Thoracic aorta (tissue), 2 donors: ENCODE measurements at places on chromosomes 1 and 21.

- H3K4me1 ChIP-seq = no peaks in the 10 kb centered on the region
- peaks cover 40% of the 10 kb centered on the region for H3K36me3 ChIP-seq
- H3K27me3 ChIP-seq = no peaks in the 10 kb centered on the region
- DNase-seq = no peak
Measured at GRCh38 chr1:11197359-11197758, 8.2 kb downstream of the ANGPTL7 start.

- no peak overlapping the region for H3K27ac ChIP-seq
- H3K4me1 ChIP-seq = no peaks in the 10 kb centered on the region
- H3K36me3 ChIP-seq = peaks cover 71% of the 10 kb centered on the region
- DNase-seq = no peak
Measured at GRCh38 chr1:205794011-205794730, 18.8 kb downstream of the SLC41A1 start.

DNA sequence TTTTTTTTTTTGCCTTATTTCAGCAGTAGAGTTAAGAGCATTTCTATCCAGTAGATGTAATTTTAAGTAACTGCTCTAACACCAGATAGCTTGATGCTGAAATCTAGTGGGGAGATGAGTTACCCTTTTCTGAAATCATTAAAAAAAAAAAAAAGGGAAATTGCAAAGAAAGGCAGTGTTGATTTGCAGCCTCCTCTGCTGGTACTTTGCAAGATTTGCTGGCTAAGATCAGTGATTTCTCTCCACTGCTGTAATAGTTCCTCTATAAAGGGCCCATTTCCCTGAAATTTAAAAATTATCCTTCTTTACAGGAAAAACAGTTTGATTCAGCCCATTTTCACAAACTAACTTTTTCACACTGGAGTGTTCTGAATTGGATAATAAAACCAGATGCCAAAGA lies 120.6 kb downstream of the PTBP2 start:
- DNase-seq = no peak
- H3K27me3 ChIP-seq = no peaks in the 10 kb centered on the region
- H3K27ac ChIP-seq = no peak overlapping the region

DNA sequence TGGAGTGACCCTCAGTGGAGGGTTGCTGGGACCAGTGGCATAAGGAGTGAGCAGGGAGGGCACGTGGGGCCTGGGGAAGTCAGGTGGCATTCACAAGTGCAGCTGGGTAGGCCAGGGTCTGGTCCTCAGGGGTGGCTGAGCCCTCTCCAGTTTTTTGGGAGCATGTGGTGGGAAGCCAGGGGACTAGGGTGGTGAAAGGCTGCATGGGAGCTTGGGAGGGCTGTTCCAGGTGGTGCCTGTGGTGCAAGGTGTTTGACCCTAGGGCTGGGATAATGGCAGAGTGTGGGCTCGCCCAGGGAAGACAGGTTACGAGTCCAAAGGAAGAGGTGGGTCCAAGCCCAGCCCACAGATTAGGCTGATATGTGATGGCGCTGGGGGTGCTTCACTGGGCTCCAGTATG lies 30.5 kb downstream of the MAN1C1 start:
- no peak overlapping the region for H3K4me3 ChIP-seq
- no peaks in the 10 kb centered on the region for H3K36me3 ChIP-seq
- H3K4me1 ChIP-seq = peaks cover 5% of the 10 kb centered on the region
- no peak overlapping the region for H3K27ac ChIP-seq

DNA sequence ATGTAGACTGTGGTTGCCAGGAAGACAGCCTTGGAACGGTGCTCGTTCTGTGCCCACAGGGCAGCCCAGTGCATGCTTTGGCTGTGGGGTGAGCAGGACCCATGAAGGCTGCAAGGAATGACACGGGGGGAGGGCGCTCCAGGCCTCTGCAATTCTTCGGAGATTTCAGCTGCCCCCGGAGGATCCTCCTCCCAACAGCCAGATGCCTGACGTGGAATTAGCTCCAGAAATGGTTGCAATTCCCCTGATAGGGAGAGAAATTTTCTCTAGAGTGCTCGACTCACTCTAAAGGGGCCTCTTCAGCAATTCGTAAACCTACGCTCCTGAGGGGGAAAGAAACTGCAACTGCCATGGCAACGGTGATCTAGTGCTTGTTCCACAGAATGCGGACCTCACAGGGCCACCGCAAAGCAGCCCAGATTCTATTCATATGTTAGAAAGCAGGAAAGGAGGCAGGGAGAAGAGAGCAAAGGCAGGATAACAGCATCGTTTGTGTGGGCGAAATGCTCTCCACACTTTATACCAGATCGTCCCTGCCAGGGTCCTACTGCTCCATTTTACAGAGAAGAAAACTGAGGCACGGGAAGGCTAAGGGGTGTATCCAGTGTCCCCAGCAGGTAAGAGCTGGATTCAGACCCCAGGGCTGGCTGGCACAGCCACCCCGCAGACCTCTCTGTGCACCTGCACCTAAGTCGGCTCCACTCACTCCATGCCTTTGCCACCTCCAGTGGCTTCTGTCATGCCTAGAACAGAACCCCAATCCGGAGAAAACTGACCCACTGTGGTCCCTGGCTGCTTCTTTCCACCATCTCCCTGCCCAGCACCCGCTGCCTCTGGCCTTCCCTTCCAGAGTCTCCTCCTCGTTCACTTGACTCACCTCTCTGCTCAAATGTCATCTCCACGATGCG lies 11.9 kb upstream of the PDE9A start:
- H3K36me3 ChIP-seq = no peaks in the 10 kb centered on the region
- no peaks in the 10 kb centered on the region for H3K27me3 ChIP-seq
- no peak for DNase-seq
- no peaks in the 10 kb centered on the region for H3K4me1 ChIP-seq

DNA sequence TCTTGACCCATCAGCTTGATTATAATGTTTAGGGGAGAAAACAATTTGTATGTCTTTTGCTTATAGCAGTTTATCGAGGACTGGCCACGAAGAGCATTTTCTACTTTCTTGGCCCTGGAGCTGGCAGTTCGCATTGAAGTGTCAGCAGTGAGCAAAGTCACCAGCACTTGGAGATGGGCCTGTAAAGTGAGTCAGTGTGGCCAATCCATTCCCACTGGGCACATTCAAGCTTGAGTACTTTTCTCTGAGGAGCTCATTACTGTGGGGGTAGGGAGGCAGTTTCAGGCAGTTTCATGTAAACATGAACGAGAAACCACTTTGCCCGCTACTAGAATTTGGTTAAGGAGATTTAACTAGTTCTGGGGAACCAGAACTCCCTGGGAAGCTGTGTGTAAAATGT lies 164.8 kb downstream of the PRDM2 start:
- no peaks in the 10 kb centered on the region for H3K36me3 ChIP-seq
- DNase-seq = no peak
- H3K27ac ChIP-seq = no peak overlapping the region
- H3K4me1 ChIP-seq = no peaks in the 10 kb centered on the region
- H3K27me3 ChIP-seq = no peaks in the 10 kb centered on the region

DNA sequence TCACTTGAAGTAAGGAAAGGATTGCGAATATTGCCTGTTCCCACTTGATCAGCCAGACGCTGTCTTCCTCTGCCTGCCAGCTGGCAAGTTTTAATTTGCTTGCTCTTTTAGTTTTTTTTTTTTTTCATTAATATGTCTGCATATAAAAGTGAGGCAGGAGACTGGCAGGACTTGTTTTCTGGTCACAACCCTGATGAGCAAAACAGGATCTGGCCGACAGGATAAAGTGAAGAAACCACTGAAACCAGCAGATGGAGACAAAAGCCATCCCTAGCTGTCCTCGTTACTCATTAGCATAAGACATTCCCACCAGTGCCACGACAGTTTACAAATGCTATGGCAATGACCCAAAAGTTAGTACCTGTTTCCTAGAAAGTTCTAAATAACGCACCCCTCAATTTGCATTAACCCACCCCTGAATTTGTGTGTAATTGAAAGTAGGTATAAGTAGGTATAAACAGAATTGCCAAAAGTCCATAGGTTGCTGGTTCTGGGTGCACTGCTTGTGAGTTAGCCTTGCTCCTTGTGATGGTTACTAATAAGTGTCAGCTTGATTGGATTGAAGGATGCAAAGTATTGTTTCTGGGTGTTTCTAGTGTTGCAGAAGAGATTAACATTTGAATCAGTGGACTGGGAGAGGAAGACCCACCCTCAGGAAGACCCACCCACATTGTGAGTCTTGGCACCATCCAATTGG lies 60.8 kb downstream of the ZNF684 start:
- DNase-seq = no peak
- H3K4me1 ChIP-seq = no peaks in the 10 kb centered on the region
- H3K36me3 ChIP-seq = no peaks in the 10 kb centered on the region
- H3K27ac ChIP-seq = no peak overlapping the region
- no peak overlapping the region for H3K4me3 ChIP-seq

DNA sequence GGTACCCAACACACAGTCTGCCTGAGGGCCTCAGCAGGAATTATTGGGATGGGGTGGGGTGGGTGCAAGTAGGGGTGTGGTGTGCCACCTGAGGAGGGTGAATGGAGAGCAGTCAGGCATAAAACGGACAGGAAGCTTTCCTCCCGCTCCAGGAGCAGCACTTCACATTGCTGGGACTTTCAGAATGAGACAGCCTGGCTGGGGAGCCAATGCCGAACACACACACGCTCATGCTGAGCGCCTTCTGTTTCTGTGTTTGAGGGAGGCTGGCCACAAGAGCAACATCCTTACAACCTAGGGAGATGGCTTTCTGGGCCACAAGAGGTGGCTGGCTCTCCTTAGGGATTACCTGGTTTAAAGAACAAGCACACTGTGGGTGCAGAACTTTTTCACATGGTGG lies 98.0 kb downstream of the LAMC2 start:
- peaks cover 47% of the 10 kb centered on the region for H3K4me1 ChIP-seq
- H3K4me3 ChIP-seq = no peak overlapping the region
- no peak for DNase-seq
- no peak overlapping the region for H3K27ac ChIP-seq

DNA sequence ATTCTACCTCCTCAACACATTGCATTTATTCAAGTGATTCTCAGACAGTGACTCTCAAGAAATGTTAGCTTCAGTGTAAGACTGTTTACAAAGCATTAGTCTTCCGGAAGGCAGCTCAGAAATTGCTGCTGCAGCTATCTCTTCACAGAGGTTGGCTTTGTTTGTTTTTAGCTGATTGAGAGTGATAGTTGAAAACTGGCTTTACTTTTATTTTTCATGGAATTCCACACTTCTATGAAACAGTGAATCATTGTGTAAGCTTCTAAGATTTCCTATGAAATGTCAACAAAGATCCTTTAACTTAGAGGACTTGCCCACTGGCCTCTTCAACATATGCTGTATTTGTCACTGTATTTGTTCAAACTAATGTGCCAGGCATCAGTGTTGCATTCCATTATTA lies 121.3 kb downstream of the TNNI3K start:
- no peaks in the 10 kb centered on the region for H3K4me1 ChIP-seq
- no peaks in the 10 kb centered on the region for H3K27me3 ChIP-seq
- DNase-seq = no peak
- H3K36me3 ChIP-seq = no peaks in the 10 kb centered on the region

DNA sequence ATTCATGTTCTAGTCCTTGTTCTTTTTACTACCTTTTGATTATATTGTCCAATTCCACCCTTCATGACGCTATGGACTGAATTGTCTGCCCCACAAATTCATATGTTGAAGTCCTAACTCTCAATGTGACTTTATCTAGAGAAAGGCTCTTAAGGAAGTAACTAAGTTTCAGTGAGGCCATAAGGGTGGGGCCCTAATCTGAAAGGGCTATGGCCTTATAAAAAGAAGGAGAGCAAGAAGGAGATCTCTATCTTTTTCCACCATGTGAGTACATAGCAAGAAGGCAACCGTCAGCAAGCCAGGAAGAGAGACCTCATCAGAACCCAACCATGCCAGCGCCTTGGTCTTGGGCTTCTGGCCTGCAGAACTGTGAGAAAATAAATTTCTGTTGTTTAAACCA lies 95.9 kb downstream of the HIVEP3 start:
- H3K36me3 ChIP-seq = no peaks in the 10 kb centered on the region
- H3K4me1 ChIP-seq = peaks cover 23% of the 10 kb centered on the region
- H3K4me3 ChIP-seq = no peak overlapping the region
- H3K27me3 ChIP-seq = no peaks in the 10 kb centered on the region
- DNase-seq = no peak
- no peak overlapping the region for H3K27ac ChIP-seq

DNA sequence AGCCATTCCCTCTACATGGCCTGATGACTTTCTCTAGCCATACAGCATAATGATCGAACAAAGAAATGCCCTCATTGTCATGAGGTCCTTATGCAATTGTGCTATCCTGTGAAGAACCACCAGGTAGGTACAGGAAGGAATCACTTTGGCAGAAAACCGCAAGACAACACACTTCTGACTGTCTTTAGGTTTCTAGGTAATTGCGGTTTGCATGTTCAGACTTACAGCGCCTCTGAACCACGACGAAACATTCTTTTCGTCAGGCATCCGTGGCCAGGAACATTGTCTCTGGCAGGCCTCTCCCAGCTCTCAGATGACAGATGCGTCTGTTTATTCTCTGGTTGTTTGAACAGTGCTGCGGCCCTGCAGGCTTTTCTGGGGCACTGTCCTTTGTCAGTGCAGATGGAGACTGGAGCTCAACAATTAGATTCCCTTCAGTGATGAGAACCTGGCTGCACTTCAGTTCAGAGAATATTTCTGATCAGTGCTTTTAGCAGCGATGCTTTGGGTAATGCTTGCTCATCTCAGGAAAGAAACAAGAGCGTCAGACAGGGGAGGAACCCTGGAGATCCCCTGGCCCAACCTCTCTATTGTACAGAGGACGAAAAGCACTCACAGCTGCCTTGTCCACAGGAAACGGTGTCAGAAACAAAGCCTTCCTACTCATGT lies 63.4 kb downstream of the B3GALT5 start:
- no peaks in the 10 kb centered on the region for H3K4me1 ChIP-seq
- H3K4me3 ChIP-seq = no peak overlapping the region
- no peaks in the 10 kb centered on the region for H3K36me3 ChIP-seq
- H3K27ac ChIP-seq = no peak overlapping the region

- H3K4me1 ChIP-seq = no peaks in the 10 kb centered on the region
- H3K36me3 ChIP-seq = no peaks in the 10 kb centered on the region
Measured at GRCh38 chr1:187624812-187625545, 796.2 kb downstream of the PLA2G4A start.

GRCh38 chr1:248703674-248704073 lies 1.1 kb upstream of the OR14I1 start:
- H3K36me3 ChIP-seq = no peaks in the 10 kb centered on the region
- H3K4me1 ChIP-seq = no peaks in the 10 kb centered on the region
- DNase-seq = no peak
- H3K27me3 ChIP-seq = no peaks in the 10 kb centered on the region
- no peak overlapping the region for H3K27ac ChIP-seq

GRCh38 chr1:50497007-50497406 lies 73.8 kb upstream of the DMRTA2 start:
- no peak overlapping the region for H3K27ac ChIP-seq
- no peak for DNase-seq
- H3K4me3 ChIP-seq = no peak overlapping the region
- no peaks in the 10 kb centered on the region for H3K27me3 ChIP-seq
- no peaks in the 10 kb centered on the region for H3K4me1 ChIP-seq
- H3K36me3 ChIP-seq = peaks cover under 1% of the 10 kb centered on the region

DNA sequence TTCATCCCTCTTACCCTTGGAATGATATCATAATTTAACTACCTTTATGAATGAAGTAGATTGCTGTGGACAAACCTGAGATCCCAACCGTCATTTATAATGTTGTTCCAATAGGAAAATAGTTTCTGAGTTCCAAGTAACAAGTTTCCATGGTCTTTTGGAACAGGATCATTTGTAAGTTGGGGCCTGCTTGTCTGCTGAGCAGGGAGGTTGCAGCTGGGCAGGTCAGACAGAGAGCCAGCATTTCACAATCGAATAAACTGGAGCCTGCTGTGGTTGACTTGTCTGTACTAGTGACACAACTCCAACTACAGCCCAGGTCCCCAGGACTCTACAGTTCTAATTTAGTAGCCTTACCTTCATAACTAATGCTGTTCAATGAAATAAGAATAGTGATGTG lies 18.6 kb upstream of the RALGPS2 start:
- H3K4me1 ChIP-seq = no peaks in the 10 kb centered on the region
- no peaks in the 10 kb centered on the region for H3K36me3 ChIP-seq
- no peaks in the 10 kb centered on the region for H3K27me3 ChIP-seq
- no peak for DNase-seq
- no peak overlapping the region for H3K27ac ChIP-seq
